Stimulated activated CD8-positive, alpha-beta memory T cell treated with anti-CD3 and anti-CD28 coated beads, Interleukin-15, amount 100 ng/mL, for 4 hours (primary cell): ENCODE measurements at places on chromosomes 5 and 9.

DNA sequence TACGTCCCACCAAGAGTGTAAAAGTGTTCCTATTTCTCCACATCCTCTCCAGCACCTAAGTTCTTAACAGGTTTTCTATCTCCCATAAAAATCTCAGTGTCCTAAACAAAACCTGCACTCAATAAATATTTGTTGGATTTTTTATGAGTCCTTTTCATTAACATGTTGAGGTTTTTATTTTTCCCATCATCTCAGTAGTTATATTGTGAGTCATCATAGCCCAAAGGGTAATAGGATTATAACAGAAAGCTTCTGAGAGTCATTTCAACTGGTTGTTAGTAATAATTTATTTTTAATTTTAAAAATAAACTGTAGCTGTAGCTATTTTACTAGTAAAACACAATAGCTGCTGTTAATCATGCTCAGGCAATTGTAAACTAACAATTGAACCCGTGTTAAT, 331.6 kb upstream of the SLC30A5 start:
- no peak for DNase-seq

DNA sequence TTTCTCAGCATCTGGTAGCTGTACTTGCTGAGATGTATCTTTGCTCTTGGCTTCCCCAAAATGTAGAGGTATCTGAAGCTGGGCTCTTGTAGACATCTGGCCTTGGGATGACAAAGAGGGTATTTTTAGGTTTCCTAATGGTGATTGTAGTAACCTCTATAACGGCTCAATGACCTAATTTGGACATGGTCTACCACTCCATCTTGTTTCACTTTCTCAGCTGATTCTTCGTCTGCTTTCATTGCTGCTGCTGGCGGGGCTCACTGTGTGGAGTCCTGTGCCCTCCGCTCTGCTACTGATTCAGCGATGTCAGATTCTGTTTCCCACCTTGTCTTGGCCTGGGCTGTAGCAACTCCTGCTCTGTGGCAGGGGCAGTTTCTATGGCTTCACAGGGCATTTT, 12.7 kb upstream of the MARCHF11 start:
- no peak for DNase-seq

GRCh38 chr9:18638371-18639249, 164.7 kb downstream of the ADAMTSL1 start:
- DNase-seq: no peak

GRCh38 chr5:132476876-132477781, 13.4 kb downstream of the IRF1 start:
- DNase-seq: no peak

- no peak for DNase-seq
These were observed 72.8 kb downstream of the CD180 start for GRCh38 chr5:67123819-67124218.

DNA sequence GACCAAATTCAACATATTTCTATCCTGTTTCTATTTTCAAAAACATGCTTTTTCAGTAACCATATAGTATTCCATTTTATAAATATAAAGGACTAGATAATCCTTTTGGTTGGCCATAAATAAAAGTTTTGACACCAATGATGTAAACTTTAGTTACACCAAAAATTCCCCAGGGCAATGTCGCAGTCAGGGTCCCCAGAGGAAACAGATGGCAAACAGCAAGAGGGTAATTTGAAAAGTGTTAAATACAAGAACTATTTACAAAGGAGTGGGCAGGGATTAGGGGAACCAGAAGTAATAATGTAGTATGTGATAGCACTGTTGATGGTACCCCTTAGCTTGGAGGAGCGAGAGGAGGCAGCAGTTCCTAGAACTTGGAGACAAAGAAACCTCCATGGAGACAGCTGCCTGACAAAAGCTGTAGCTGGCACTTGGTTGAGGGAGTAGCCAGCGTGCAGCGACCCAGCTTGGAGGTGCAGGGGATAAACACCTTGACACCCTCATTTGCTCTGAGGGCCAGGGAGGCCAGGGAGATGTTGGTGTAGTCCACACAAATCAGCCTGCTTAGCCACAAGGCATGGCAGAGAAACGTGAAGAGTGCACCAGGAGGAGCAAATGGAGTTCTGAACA, 18.3 kb upstream of the MSANTD3 start:
- no peak for DNase-seq

DNA sequence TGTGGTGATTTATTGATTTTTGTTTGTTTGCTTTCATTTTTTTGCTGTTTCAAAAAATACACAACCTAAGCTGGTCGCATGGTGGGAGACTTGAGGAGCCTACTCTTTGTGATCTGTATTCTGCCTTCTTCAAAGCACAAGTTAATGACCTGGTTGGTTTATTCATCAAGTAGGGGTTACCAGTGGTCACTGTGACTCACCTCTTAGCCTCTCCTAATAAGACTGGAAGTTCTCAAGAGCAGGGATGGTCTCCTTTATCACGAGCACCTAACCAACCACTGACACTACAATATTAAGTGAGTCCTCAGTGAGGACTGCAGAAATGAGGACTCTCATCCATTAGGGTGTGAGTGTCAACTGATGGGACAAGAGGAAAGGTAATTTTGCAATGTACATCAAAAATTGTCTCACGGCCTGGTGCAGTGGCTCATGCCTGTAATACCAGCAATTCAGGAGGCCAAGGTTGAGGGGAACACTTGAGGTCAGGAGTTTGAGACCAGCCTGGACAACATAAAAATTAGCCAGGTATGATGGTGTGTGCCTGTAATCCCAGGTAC, 13.6 kb upstream of the MTMR12 start:
- no peak for DNase-seq

GRCh38 chr5:133612249-133612860, at the start of gene FSTL4:
Gene FSTL4, minus strand, starts transcription at chr5:133612541.
- DNase-seq: no peak

DNA sequence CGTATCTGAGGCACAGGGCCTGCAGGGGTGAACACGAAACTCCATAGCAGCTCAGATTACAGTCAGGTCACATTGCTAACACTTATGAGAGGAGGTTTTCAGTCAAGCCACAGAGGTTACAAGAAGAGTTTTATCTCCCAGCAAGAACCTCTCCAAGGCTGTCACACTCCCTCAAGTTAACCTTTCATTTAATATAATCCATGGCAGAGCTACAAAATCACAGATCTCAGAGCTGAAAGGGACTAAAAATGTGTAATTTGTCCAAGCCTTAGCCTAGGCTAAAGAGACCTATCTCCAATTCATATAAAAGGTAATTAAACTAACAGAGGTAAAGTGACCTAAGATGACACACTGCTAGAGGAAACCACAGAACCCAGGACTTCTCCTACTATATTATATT, 57.2 kb downstream of the MLANA start:
- no peak for DNase-seq

DNA sequence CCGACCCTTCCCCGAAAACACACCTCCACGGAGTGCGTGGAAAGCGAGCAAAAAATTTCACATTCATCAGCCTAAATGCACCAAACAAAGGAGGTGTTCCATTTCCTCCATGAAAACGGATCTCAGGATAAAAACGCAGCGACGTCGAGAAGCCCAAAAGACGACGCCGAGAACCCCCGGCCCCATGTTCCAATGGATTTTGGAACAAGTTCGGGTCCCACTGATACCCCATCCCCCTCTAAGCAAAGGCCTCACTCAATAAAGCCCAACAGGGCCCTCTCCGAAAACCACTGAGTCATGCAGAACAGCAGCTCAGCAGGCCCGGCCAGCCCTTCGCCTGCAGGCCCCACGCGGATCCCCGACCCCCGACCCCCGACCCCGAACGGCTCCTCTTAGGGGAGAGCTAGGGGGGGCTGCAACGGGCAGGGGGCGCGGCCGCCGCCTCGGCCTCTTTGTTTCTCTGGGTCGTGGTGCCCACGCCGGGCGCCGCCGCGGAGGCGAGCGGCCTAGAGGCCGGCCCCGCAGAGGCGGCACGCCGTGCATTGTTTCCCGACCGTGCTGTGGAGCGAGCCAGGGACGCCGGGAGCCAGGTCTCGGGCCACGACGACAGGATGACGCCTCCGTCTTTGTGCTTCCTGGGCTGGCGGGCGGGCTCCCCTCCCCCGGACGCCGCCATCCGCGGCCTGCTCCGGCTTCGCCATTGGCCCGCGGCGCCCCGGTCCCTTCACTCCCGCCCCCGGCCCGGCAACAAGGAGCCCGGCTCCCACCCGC, 915 bp downstream of the ZFAND5 start:
- peak; percentile 55 for DNase-seq

- no peak for DNase-seq
These were observed 291.2 kb downstream of the IRX1 start for GRCh38 chr5:3886524-3887451.

DNA sequence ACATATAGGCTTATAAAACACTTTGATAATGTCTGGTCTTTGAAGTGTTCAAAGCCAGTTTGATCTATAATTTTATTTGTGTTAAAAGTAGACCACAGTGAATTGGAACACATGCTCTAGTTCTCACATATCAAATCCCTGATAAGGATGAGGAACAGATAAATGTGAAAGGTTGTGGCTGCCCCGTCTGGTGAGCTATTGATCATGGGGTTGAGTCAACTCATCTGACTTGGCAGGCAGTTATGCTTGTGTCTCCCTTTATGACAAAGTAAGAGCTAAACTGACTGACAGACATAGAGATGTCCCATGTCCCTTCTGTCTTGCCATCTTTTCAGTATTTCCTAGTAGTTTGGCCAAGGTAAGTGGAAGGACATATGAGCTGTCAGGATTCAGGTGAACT, 2.9 kb upstream of the ERMP1 start:
- DNase-seq: no peak

GRCh38 chr5:109080481-109080880, 329.3 kb downstream of the PJA2 start:
- no peak for DNase-seq

GRCh38 chr9:6956879-6957278, 199.1 kb downstream of the KDM4C start:
- DNase-seq: no peak

- no peak for DNase-seq
These were observed 49.4 kb upstream of the ORM1 start for GRCh38 chr9:114273461-114273881.

DNA sequence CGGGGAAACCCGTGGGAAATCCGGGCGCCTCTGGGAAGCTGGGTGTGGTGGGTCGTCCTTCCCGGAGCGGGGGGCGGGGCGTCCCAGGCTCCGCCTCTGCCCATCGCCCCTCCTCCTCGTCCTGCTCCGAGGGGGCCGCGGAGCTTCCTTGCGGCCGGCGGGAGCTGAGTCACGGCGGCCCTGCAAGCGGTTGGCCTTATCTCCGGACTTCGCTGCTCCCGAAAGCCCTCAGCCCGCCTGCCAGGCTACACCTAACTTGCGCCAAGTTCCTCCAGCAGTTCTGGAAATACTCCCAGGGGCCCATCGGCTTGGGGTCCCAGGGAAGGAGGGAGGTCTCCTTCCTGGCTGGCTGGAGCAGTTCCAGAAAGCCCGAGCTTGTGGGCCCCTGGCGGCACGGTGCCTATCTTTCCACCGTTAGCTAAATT, 54.1 kb upstream of the CDKN2AIPNL start:
- DNase-seq: peak; percentile 42

GRCh38 chr9:15218994-15219393, 88.0 kb downstream of the TTC39B start:
- no peak for DNase-seq

GRCh38 chr9:72415163-72415562, 50.2 kb upstream of the ZFAND5 start:
- DNase-seq: no peak

- no peak for DNase-seq
These were observed 19.7 kb downstream of the C6 start for GRCh38 chr5:41193456-41194205.

DNA sequence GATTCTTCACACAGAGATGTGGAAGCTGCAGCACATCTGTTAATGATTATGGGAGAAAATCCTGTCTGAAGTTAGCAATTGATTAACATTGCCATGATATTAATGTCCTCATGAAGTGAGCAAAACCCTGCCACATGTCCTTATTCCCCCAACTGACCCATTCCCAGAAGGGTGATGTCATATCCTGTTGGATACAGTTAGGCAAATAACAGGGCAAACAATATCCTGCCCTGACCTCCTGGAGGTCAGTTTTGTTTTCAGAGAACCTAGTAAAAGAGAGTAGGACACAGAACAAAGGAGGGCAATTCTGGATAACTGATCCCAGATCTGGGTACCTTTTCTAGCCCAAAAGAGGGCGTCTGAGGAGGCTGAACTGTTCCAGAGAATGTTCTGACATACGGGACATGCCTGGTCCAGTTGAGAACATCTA, 11.0 kb downstream of the ABLIM3 start:
- DNase-seq: no peak

DNA sequence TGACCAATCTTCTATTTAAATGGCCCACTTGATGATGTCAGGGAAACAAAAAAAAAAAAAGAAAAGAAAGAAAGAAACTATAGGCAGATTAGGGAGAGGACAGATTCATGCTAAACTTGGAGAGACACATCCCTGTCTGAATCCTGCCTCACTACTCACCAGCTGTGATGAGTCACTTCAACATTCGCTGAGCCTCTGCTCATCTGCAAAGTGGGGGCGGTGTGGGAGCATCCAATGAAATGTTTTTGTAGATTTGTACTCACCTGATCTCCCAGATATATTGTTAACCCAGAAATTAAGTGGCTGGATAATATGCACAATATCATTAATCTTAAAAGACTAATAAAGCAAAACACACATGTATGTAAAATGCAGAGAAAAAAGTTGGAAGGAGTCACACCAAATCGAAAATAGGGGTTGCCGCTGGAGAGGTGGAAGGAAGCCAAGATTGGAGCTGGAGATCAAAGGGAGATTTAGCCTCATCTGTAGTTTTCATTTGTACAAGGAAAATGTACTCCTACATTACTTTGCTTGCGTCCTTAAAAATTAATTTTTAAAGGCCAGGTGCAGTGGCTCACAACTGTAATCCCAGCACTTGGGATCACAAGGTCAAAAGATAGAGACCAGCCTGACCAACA, 17.0 kb upstream of the ERGIC1 start:
- DNase-seq: no peak

GRCh38 chr9:546797-547223, 294.7 kb upstream of the DMRT1 start:
- no peak for DNase-seq

DNA sequence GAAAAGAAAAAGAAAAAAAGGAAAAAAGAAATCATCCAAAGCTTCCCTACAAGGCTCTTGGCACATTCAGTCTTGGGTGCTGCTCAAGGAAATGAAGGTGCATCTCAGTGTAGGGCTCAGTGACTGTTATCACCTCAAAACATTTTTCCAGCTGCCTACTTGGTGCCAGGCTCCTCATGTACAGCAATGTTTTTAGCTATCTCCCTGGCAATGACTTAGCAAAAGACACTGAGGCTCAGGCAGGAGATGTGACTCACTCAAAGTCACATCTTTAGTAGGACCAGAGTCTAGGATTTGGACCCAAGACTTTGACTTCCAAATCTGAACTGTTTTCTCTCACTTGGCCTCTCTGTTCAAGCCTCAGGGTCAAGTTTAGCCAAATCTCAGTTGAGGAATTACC, 264.2 kb downstream of the CRB2 start:
- DNase-seq: no peak

GRCh38 chr9:13149454-13149853, 130.0 kb downstream of the MPDZ start:
- no peak for DNase-seq

DNA sequence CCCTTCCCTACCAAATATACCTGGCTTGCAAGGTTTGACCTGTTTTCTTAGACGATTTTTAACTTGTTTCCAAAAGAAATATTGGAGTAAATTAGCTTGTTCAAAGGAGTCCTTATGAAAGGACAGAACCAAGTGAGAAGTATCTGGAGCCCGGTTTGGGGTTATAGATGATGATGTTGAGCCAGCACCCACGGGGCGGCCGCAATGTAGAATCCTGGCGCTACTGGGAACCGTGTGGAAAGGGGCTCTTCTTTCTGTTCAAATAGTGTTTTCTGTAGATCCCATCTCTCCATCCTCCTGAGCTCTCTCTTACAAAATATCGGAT, 517 bp upstream of the EXOSC2 start:
- DNase-seq: no peak

- DNase-seq: no peak
These were observed 11.9 kb upstream of the GALNT10 start for GRCh38 chr5:154178661-154179060.
